ENCODE measurements at places on chromosomes 7 and 10.
A peak's percentile ranks its signal among the peaks of the same experiment; 100 is the strongest.

- no peak for DNase-seq
Observed at GRCh38 chr7:155466814-155467733, 9.1 kb downstream of the EN2 start.

- DNase-seq: no peak
Observed at GRCh38 chr7:42883950-42884349, 27.9 kb downstream of the C7orf25 start.

DNA sequence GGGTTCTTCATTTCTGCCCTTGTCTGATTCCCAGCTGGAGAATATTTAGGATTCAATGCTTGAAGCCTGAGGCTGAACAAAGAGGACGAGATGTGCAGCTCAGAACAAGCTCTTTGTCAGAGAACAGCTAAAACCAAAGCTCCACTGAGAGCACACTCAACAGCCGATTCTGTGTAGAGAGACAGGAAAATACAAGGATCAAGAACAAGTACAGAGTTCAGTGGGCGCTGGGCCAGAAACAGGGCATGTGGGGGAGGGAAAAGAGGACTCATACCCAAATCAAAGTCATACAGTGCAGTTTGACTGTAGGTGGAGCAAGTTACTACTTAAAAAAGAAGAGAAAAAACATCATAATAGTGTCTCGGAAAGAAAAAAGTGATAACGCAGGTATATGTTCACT lies at the start of gene AGMO:
AGMO (minus strand) TSS at position 181 of the 400 bp plus-strand sequence.
- no peak for DNase-seq

DNA sequence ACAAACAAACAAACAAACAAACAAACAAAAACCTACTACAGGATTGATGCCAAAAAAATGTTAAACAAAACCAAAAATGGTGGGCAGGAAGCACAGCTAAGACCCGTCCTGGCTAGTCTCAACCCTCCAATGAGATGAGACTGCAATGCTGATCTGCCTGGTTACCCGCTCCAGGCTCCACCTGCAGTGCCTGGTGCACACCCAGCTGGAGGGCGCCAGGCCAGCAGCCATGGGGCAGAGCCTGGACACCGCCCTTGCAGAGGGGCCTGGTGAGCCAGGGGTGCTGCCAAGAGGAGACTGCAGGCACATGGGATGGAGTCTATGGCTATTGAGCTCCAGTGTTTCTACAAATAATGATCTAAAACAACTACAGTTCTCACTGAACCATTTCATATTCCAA lies 107.0 kb downstream of the LARP4B start:
- no peak for DNase-seq

- peak; percentile 63 for DNase-seq
Observed at GRCh38 chr7:55546814-55547213, 25.5 kb downstream of the VOPP1 start.

DNA sequence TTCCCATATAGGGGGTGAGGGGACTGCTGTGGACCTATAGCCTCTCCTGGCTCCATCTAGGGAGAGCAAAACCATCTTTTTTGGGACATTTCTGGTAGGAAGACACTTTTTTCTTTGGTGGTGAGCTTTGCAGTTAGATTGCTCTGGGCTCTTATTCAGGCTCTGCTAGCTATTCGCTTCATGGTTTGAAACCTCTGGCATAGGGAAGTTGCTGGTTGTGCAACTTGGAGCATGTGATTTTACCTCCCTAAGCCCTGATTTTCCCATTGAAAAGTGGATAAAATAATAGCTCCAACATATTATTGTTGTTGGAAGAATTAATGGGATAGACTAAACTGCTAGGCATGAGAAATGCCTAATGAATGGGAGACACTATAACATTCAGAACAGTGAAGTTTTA lies 69.6 kb downstream of the CYP26A1 start:
- DNase-seq: no peak

DNA sequence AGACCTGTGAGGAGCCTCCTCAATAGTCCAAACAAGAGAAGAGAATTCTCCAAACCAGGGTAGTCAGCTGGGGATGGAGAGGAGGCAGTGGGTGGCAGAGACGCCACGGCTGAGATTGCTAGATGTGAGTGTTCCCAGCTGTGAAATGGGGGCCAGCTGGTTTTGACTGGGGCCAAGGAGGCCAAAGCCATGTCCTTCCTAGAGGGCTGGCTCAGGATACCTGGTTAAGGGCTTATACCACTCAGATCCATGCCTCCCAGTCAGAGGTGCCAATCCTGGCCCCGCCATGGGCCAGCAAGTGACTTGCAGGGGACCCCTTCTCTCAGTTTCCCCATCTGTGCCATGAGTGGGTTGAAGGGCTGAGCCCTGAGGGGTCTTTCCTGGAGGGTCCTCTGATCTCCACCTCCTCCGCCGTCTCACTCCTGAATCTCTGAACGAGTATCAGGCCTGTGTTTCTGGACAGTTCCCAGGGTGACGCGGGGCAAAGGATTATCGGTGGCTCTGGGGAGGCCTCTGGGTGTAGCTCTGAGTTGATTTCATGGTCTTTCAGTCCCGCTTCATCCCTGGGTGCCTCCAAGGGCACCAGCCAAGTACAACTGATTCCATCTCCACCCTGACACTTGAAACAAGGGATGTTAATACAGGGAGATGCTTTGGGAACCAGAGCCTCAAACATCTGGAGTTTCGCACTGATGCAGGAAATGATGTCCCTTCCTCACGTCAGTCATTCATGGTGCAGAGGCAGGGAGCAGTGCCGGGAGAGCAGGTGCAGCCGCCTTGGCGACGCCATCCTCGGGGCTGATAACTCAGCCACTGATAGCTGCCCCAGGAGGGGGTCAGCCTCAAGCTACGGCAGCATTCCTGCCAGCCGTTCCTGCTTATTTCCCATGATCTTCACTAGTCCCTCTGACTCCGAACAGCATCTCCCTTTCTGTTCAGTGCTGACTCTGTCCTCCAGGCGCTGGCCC lies 126.7 kb downstream of the RGS10 start:
- DNase-seq: no peak

DNA sequence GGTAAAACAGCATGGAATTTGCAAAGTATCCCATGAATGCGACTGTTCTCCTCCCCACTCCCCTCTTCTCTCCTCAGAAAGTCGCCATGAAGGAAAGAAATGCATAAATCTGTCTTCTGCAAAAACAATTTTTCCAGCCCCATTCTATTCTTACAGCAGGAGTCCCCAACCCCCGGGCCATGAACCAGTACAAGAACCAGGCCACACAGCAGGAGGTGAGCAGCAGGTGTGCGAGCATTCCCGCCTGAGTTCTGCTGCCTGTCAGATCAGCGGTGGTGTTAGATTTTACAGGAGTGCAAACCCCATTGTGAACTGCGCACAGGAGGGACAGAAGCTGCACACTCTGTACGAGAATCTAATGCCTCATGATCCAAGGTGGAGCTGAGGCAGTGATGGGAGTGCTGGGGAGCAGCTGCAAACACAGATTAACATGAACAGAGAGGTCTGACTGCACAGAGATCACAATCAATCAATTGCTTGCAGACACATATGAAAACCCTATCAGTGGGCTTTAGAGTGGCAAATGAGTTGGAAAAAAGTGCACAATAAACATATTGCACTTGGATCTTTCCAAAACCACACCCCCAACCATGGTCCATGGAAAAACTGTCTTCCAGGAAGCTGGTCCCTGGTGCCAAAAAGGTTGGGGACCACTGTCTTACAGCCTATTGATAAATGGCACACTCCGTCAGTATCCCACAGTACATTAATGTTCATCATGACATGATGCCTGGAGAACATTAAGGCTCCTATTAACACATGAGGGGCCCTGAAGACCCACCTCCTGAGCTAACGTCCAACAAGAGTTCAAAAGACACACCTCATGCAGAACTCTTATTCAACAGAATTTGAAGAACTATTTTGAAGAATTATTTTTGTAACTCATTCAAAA lies 205.0 kb downstream of the PTPRN2 start:
- no peak for DNase-seq

GRCh38 chr10:94496646-94497045 lies 48.9 kb upstream of the HELLS start:
- DNase-seq: no peak

DNA sequence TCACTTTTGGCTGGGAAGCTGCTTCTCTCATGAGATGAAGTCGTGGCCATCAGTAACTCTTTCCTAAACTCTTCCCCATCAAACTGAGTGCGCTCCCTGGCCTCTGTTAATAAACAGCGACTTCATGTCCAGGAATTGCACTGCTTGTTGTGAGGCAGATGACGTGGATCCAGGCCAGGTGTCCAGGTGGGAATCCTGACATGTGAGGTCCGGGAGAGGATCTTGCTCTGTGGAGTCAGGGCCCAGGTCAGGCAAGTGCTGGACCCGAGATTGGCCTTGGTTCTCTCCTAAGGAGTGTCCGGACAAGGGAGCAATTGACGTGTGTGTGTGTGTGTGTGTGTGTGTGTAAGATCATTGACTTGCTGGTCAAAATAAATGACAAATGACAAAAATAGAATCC lies 362.7 kb downstream of the GLRX3 start:
- no peak for DNase-seq

- no peak for DNase-seq
Observed at GRCh38 chr10:69241575-69241974, 21.4 kb downstream of the HKDC1 start.

DNA sequence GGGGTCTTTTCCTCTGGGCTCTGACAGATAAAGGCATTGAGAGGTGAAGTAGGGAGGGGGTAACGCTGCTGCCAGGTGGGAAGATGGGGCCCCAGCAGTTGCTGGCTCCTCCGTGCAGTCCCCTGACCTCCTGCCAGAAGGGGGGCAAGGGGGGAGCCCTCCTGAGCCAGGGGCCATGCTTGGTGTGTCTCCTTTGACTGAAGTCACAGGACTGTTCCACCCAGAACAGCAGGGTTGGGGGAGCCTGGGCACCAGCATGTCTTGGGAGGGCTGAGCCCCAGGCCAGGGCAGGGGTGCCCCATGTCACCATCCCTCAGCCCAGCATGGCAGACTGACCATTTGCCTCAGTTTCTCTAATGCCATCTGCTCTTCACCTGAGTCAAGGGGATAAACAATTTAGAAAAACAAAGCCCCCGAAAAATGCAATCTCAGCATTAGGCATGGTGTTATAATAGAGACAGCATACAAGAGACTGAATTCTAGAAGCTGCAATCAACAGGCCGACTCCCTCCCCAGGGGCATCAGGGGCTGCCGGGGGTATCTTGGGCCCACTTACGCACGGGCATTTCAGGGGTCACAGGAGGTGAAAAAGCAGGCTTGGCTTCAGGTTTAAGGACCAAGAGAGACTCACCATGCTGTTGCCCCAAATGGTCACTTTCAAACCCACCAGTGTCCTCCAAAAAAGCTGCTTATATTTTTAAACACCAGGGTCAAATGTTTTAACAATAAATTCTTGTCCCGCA lies 108.6 kb upstream of the GPR26 start:
- no peak for DNase-seq

DNA sequence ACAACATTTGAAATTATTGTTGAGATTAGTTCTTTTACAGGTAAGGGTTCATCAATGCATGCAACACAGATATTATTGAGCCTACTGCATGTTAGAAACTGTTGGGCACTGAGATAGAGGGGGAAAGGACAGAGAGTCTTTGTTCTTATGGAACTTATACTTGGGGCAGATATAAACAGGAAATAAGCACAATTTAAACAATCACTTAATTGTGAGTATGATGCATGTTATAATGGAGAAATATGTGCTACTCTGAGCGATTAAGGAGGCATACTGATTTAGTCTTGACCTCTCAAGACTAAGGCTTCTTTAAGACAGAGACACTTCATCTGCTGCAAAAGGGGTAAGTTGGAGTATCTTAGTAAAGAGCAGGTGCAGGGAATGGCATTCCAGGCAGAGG lies 593.3 kb downstream of the CCSER2 start:
- no peak for DNase-seq

- peak; percentile 73 for DNase-seq
Observed at GRCh38 chr10:62062752-62063512, 161.4 kb downstream of the ARID5B start.

GRCh38 chr7:70582927-70583895 lies 548.7 kb upstream of the GALNT17 start:
- no peak for DNase-seq

DNA sequence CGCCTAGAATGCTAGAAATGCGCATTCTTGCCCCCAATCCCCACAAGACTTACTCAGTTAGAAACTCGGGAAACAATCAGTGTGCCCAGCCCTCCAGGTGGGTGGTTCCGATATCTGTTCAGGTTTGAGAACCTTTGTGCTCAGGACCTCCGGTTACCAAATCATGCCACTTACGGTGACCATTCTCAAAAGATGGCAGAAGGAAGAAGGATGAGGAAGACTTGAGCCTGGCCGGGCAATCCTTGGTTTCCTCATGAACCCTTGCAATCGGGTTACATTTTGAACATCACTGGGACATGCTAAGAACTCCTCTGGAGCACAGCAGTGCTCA lies 52.1 kb downstream of the RBM17 start:
- DNase-seq: no peak

- no peak for DNase-seq
Observed at GRCh38 chr10:28721318-28721951, 44.1 kb downstream of the BAMBI start.

DNA sequence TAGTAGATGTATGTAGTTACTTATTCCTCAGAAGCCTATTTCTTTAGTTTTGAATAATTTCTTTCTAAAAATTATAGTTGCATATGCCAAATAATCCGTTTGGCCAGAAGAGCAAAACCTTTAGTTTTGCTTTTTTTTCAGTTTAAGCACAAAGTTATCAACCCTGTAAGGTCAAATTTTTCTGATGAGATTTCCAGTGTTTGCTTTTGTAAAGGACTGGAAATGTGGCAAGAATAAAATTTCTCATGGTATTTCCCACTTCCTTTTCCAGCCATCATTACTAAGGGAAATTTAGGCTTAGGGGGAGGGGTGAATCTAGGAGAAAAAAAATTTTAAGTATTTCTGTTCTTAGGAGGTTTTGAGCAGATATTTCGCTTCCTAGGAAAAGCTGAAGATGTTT lies 7.6 kb downstream of the CALD1 start:
- DNase-seq: peak; percentile 47

GRCh38 chr10:33178026-33178755 lies 156.3 kb downstream of the NRP1 start:
- DNase-seq: no peak

GRCh38 chr10:67520924-67521520 lies 175.0 kb downstream of the CTNNA3 start:
- DNase-seq: peak; percentile 42

- no peak for DNase-seq
Observed at GRCh38 chr7:4838626-4839334, 23.1 kb downstream of the PAPOLB start.

- no peak for DNase-seq
Observed at GRCh38 chr7:93198472-93198871, 27.8 kb downstream of the HEPACAM2 start.

- peak; percentile 53 for DNase-seq
Observed at GRCh38 chr10:95755511-95756004, 405 bp upstream of the ENTPD1 start.

GRCh38 chr7:1713502-1714484 lies 43.7 kb downstream of the ELFN1 start:
- no peak for DNase-seq

DNA sequence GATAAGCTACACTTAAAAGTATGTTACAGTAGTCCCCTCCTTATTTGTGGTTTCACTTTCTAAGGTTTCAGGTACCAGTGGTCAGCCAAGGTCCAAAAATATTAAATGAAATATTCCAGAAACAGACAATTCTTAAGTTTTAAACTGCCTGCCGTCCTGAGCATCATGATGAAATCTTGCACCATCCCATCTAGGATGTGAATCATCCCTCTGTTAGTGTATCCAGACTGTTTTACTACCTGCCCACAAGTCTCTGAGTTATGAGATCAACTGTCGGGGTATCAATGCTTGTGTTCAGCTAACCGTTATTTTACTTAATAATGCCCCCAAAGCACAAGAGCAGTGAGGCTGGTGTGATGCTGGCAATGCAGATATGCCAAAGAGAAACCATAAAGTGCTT lies 11.4 kb downstream of the KDM7A start:
- peak; percentile 65 for DNase-seq

Measured in mesenchymal stem cell (in vitro differentiated cells and primary cell).